ENCODE measurements at places on chromosomes 4 and X.

GRCh38 chr4:135508006-135508714 is 1306.6 kb upstream of the PABPC4L start:
- no peak for DNase-seq

- peak; percentile 65 for DNase-seq
Measured at GRCh38 chr4:169823685-169824084, 65.9 kb upstream of the HPF1 start.

DNA sequence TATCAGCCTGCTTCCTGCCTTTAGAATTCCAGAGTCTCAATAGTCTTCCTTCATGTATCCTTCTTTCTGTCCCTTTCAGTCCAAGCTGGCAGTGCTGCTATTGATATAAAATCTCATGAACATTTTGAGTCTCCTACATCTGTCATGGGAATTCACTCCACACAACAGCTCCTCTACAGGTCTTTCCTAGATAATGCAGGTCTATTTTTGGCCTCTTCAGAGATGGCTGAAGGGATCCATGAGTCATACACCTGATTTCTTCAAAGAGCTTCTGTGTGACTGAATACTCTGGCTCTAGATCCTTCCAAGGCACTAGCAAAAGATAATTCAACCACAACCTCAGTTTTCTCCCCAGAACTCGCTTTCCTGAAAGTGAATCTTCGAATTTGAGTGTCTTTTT is 115.4 kb downstream of the STPG2 start:
- DNase-seq = no peak

GRCh38 chr4:24322511-24322910 is 261.8 kb downstream of the DHX15 start:
- DNase-seq = no peak

GRCh38 chr4:79163981-79164490 is 161.8 kb downstream of the NAA11 start:
- no peak for DNase-seq

DNA sequence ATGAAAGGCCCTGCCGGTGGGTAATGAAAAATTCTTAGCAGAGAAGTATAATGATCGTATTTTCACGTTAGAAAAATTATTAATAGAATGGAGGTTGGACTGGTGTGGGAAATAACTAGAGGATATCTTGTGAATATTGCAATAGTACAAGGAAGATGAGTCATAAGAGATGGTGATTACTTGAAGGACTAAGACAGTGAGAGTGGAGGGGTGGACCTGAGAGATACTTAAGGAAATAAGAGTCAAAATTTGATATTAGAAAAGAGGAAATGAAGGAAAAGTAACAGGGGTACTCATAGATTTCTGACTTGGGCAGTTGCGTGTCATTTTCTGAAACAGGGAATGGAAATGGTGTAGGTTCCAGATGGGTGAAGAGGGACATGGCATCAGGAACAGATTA is 1.7 kb upstream of the USP53 start:
- DNase-seq = no peak

GRCh38 chr4:121799208-121799823 is 1.8 kb upstream of the EXOSC9 start:
- no peak for DNase-seq

- no peak for DNase-seq
Measured at GRCh38 chr4:179112441-179113170, 1670.4 kb upstream of the AGA start.

- DNase-seq = no peak
Measured at GRCh38 chrX:96756491-96756890, 71.8 kb downstream of the DIAPH2 start.

- no peak for DNase-seq
Measured at GRCh38 chr4:91288702-91289311, 1015.0 kb upstream of the GRID2 start.

GRCh38 chr4:135492439-135492838 is 1290.8 kb upstream of the PABPC4L start:
- DNase-seq = no peak

DNA sequence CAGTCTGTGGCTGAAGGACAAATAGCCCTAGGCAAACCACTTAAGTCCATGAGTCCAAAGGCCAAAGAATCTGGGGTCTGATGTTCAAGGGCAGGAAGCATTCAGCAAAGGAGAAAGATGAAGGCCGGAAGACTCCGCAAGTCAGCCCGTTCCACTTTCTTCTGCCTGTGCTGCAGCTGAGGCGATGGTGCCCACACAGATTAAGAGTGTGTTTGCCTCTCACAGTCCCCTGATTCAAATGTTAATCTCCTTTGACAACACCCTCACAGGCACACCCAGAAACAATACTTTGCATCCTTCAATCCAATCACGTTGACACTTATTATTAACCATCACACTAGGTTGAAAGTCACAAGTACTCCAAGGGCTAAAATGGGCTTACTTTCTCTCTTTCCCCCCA is 605.4 kb upstream of the GNPDA2 start:
- no peak for DNase-seq
